HS-27A (cell line): ENCODE measurements at places on chromosomes 12 and 14.

DNA sequence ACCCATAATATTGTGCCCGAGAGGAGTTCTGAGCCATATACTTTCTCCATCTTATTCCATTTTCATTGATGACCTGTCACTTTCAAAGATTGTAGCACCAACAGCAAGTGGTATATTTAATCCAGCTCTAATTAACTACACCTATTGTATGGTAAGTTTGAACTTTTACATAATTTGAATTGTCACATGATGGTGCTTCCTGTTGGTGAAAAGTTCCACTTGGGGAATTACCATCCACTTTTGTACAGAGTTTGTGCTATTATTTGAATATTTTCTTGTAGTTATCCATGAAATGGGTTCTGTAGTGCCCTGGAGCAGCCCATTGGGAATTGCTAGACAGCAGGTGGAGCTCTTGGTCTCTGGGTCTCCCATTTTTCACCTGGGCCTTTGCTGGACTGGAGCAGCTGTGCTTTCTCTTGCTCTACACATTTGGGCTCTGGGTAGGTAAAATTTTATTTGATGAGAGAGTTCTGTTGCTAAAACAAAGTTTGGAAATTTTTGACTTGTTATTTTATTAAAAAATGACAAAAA lies 3.0 kb downstream of the SMCO3 start:
- DNase-seq: no peak

GRCh38 chr14:51382506-51382905 lies 142.5 kb downstream of the TMX1 start:
- DNase-seq: no peak

- no peak for DNase-seq
These were observed 390.1 kb upstream of the RGS6 start for GRCh38 chr14:71541973-71542690.

DNA sequence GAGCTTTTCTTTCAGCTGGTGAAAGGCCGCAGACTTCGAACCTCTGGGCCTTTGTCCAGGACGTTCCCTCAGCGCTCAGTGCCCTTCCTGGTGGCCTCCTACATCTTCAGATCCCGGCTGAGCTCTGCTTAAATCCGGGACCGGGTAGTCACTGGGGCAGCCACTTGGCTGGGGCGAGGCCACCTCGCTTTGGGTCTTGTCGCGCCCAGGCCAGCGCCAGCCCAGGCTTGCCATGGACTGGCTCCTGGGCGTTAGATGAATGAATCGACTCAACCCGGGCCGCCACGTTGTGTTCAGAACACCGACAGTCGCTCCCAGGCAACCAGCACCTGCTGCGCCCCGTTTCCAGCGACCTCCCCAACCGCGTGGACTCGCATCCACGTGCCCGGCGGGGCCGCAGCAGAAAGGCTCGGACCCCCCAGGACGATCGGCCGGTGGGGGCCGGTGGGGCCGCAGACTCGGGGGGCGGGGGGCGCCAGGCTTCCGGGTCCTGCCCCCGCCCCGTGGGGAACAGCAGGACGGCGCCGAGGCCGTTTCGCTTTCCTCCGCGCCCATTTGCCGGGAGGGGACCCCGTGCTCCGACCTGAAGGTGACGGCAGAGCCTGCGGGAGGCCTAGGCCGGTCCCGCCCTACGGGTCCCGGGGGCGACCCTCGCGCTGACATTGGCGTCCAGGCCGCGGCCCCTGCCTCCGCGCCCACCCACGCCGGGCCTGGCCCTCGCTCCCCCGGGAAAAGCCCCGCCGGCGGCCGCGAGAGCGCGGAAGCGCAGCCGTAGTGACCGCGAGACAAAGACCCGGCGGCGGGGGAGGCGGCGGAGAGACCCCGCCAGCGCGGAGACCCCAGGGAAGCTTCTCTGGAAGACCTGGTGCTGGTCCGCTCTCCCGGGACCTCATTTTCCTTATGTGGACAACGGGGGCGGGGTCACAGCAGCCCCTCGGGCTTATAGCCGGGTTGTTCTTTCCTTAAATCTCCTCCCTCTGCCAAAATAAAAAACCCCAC lies 37.3 kb upstream of the RCOR1 start:
- DNase-seq: no peak

DNA sequence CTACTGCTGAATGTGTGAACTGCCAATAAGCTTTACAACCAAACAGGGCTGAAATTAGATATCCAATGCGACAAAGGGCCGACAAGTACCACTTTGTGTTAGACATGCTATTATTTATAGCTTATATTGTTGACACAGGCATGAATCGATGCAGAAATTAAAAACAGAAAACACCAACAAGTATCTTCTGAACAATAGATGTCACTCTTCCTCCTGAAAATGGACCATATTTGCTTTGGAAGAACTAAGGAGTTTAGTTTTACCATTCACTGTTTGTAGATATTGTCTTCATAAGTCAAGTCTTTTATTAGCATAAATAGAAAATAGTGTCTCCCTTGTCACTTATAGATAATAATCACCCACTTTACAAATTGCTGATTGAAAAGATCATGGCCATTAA lies 86.5 kb downstream of the LRIG3 start:
- no peak for DNase-seq

- no peak for DNase-seq
These were observed 47.1 kb downstream of the BCAT1 start for GRCh38 chr12:24901576-24902461.

GRCh38 chr14:34161351-34162082 lies 210.6 kb upstream of the EGLN3 start:
- no peak for DNase-seq

- no peak for DNase-seq
These were observed 759 bp downstream of the NFYB start for GRCh38 chr12:104137001-104137901.
